ENCODE measurements at places on chromosomes 12 and 14.

DNA sequence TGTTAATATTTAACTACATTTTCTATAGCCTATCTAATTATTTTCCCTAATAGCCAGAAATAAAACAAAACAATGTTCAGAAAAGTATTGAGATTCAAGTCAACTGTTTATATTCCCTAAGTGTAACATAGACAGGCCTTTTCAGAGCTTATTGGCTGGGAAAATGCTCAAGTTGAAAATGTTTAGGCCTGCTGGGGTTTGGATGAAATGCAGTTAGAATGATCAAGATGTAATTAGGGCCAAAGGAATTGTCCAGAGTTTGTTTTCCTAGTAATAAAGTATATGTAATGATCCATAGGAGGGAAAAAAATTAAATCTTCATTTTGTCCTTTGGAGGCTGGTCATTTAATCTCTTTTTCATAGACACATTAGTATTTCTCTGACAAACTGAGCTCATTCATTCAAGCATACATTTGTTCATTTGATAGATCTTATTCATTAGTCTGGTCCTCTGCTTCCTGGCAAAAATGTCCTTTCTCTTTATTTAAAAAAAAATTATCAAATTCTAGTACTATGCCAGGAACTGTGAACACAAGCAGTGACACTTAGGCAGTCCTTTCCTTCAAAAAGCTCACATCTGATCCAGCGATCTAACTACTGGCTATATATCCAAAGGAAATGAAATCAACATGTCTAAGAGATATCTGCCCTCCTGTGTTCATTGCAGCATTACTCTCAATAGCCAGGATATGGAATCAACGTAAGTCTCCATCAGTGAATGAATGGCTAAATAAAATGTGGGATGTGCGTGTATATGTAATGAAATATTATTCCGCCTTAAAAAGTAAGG lies 40.1 kb upstream of the NEDD1 start:
- no peak for DNase-seq

DNA sequence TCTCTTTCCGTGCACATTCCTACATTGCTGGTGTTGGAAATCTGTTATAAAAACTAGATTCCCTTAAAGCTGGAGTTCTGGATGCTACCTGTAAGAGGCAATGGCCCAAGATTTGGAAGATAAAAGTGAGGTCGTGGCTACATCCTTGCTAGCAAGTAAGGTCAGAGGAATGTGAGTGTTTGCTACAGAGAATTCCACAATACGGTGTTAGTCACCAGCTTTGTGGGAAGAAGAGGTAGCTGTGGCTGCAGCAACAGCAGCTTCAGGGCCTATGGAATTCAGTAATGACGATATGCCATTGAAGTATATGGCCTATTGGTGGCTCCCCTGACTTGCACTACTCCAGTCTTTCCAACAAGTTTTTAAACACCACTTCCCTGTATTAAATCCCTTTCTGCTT lies 227.7 kb upstream of the TMEM260 start:
- DNase-seq: peak; percentile 75

DNA sequence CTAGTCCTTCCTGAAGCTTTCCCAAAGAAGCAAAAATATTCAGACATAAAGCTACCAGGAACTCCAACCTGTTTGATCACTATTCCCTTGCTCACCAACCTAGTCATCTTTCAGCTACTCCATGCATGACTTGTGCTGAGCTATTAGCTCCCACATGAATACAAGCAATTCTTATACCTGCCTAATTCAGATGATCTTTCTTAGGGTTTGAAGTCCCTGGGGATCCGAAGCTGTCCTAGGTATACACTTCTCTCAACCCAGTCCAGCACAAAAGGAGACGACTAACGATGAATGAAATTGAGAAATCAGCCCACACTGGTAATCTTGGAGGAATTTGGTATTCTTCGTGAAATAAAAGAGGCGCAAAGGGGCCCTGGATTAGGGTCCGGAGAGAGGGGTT lies 631 bp upstream of the PTGR2 start:
- no peak for DNase-seq

GRCh38 chr14:50044042-50044651 lies 72.2 kb downstream of the VCPKMT start:
- no peak for DNase-seq

GRCh38 chr12:93245543-93245942 lies 132.2 kb upstream of the NUDT4 start:
- DNase-seq: no peak

DNA sequence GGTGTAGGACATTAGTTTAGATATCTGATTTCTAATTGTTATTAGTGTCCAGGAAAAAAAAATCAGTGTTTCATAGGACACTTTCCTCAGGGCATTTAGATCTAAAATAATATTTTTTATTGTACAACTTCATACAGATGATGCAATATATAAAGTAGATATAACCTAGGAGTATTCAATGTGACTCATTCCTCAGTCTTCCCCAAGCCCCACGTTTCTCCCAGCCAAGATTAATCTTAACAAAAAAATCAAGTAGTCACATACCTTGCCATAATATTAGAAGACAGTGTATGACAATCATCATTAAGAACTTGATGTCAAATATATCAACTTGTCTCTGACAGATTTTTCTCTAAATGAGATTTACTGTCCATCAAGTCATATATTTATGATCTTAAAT lies 37.1 kb downstream of the PPFIA2 start:
- DNase-seq: no peak
